ENCODE measurements at places on chromosomes 5 and 9.

DNA sequence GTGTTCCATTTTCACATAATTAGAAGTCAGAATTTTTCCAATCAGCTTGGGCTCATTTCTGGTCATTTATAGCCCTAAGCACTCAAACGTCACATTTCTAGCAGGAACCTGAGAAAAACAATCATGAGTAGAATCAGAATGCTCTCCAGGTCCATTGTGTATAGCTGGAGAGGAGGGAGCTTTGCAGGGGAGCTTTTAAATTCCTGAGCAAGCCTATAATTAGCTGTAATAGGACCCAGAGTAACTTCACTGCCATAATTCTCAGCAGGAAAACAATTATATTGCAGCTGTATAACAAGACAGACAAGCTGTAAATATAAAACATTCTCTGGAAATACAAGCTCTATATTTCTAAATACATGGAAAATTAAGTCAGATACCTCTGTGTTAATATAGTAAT, 637.6 kb upstream of the SGCD start:
- H3K27me3 ChIP-seq, result no peaks in the 10 kb centered on the region
- no peaks in the 10 kb centered on the region for H3K4me1 ChIP-seq
- H3K27ac ChIP-seq, result no peak overlapping the region

DNA sequence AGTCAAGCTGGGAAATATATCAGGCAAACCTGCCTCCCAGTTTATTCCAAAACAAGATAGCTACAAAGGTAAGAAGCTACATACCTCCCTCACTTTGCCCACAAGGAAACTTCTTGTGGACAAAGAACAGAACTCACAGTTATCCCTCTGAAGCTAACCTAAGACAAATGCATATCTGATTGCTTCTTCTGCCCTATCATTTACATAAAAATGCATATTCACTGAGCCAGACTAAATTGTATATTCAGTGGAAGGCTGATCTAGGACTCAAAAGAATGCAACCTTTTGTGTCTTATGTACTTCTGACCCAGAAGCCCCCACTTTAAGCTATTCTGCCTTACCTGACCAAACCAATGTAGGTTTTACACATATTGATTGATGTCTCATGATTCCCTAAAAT, 276.8 kb downstream of the HTR1A start:
- no peaks in the 10 kb centered on the region for H3K27me3 ChIP-seq
- DNase-seq, result no peak
- no peak overlapping the region for H3K4me3 ChIP-seq
- H3K36me3 ChIP-seq, result no peaks in the 10 kb centered on the region
- H3K27ac ChIP-seq, result no peak overlapping the region

- no peak for DNase-seq
- no peaks in the 10 kb centered on the region for H3K4me1 ChIP-seq
- no peak overlapping the region for H3K4me3 ChIP-seq
- H3K36me3 ChIP-seq, result no peaks in the 10 kb centered on the region
- H3K27me3 ChIP-seq, result no peaks in the 10 kb centered on the region
- H3K27ac ChIP-seq, result no peak overlapping the region
Measured at GRCh38 chr5:129653057-129653375, 94.9 kb upstream of the MINAR2 start.

- H3K27me3 ChIP-seq, result peaks cover 40% of the 10 kb centered on the region
- no peaks in the 10 kb centered on the region for H3K36me3 ChIP-seq
- no peaks in the 10 kb centered on the region for H3K4me1 ChIP-seq
- H3K4me3 ChIP-seq, result no peak within 1 kb of the TSS
- H3K27ac ChIP-seq, result no peak within 1 kb of the TSS
Measured at GRCh38 chr5:64505769-64506566, at the start of gene RGS7BP. RGS7BP (plus strand) TSS chr5:64506015; CDS start chr5:64506625, 610 bp downstream.

DNA sequence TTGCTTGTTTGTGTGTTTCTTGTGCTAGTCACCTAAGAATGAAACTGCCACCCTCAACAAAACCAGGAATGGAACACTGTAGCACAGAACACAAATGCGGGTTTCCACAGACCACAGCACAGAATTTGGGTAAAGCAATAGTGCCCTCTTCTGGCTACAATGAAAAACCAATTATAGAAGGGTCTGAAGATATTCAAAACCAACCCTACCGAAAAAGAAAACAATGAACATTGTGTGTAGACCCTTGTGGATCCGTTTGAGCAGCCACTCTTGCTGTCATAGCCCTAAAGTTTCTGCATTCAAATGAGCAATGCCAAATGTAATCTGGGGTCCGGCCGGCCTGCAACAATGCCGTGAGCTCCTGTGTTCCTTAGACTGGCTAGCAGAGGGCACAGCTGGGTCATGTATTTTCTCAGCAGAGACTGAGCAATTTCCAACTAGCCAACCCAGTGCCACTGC, 8.3 kb upstream of the ENC1 start:
- no peak overlapping the region for H3K27ac ChIP-seq
- no peak overlapping the region for H3K4me3 ChIP-seq
- no peaks in the 10 kb centered on the region for H3K36me3 ChIP-seq
- no peaks in the 10 kb centered on the region for H3K27me3 ChIP-seq

DNA sequence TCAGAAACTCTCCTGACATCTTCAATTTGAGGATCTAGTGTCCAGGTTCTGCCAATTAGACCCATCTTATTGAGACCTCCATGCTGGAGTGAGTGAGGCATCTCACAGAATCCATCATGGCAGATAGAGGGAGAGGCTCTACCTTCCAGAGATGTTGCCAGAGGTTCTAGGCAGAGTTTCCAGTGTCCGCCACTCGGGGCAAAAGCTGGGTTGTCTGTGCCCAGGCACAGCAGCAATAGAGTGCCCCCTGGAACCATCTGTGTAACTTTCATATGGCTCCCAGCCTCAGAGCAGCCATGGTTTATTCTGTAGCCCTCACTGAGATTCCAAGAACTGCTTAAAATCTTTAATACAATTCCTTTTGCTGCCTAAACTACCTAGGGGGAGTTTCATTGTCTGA, 16.6 kb upstream of the CCDC112 start:
- no peaks in the 10 kb centered on the region for H3K4me1 ChIP-seq
- no peaks in the 10 kb centered on the region for H3K36me3 ChIP-seq
- no peak overlapping the region for H3K4me3 ChIP-seq
- peaks cover 3% of the 10 kb centered on the region for H3K27me3 ChIP-seq
- DNase-seq, result no peak

DNA sequence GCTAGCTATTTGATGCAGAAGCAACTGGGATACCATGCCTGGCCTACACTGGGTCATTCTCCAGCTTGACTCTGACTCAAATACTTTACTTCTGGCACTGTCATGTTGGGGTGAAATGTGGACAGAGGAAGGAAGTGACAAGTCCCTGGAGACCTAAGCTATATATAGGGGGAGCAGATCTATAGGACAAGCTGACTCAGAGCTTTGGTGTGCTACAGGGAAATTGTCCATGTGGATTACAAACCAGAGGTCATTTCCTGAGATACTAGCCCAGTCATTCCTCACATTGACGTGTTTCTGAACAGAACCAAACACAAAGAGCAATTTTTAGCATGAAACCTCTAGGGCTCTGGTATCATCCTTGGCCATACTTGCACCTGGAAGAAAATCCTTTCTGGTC, 531.6 kb upstream of the CLINT1 start:
- no peaks in the 10 kb centered on the region for H3K27me3 ChIP-seq
- H3K27ac ChIP-seq, result no peak overlapping the region
- H3K4me3 ChIP-seq, result no peak overlapping the region
- H3K4me1 ChIP-seq, result no peaks in the 10 kb centered on the region

- H3K27me3 ChIP-seq, result no peaks in the 10 kb centered on the region
- H3K4me1 ChIP-seq, result no peaks in the 10 kb centered on the region
- H3K27ac ChIP-seq, result no peak overlapping the region
- no peak overlapping the region for H3K4me3 ChIP-seq
Measured at GRCh38 chr9:112836394-112836793, 54.3 kb downstream of the SLC46A2 start.

GRCh38 chr5:86546044-86546443, 71.7 kb upstream of the COX7C start:
- H3K4me1 ChIP-seq, result no peaks in the 10 kb centered on the region
- no peaks in the 10 kb centered on the region for H3K36me3 ChIP-seq
- no peaks in the 10 kb centered on the region for H3K27me3 ChIP-seq
- no peak overlapping the region for H3K4me3 ChIP-seq
- no peak overlapping the region for H3K27ac ChIP-seq

GRCh38 chr9:97933297-97933998, 4.5 kb downstream of the HEMGN start:
- H3K4me3 ChIP-seq, result no peak overlapping the region
- no peak overlapping the region for H3K27ac ChIP-seq
- no peaks in the 10 kb centered on the region for H3K27me3 ChIP-seq
- no peaks in the 10 kb centered on the region for H3K36me3 ChIP-seq
- no peak for DNase-seq

DNA sequence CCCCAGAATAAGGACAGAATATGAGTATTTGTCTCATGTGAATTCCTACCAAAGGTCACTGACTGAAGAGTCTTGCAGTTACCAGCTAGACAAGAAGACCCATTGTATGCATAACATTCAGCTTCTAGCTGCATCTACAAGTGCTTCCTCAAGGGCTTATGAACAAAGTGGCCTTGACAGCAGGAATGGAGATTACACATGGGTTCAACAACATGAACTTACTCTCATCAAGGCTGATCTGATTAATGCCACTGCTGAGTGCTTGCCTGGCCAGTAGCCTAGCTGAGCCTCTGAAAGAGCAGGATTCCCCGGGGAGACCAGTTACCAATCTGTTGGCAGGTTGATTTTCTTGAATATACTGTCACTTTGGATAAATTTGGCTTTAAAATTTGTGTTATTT, 76.7 kb upstream of the CHD1 start:
- no peaks in the 10 kb centered on the region for H3K27me3 ChIP-seq
- H3K36me3 ChIP-seq, result no peaks in the 10 kb centered on the region
- no peak for DNase-seq
- no peak overlapping the region for H3K4me3 ChIP-seq
- no peaks in the 10 kb centered on the region for H3K4me1 ChIP-seq

DNA sequence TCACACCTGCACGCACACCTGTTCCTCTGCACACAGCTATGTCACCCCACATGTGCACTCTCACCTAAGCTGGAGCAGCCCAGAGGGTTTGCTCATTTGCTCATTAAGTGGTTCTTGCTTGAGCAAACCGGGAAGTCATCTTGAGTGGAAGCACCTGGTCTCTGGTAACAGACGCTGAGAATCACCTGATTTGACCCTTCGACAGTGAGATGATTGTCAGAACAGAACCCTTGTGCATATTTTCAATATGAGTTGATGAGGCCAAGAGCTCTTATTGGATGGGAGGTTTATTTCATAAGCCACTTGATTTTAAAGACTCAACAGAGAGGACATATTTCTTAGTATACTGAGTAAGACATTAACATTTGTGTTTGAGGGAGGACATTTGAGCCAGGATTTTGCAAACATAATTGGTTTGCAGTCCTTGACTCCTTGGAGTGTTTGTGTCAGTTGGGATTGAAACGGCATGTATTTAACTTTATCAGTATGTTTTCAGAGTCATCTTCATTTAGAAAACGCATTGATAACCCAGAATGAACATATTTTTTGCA, 22.1 kb upstream of the LPCAT1 start:
- H3K36me3 ChIP-seq, result no peaks in the 10 kb centered on the region
- H3K4me3 ChIP-seq, result no peak overlapping the region
- H3K27me3 ChIP-seq, result no peaks in the 10 kb centered on the region
- no peaks in the 10 kb centered on the region for H3K4me1 ChIP-seq
- no peak overlapping the region for H3K27ac ChIP-seq

DNA sequence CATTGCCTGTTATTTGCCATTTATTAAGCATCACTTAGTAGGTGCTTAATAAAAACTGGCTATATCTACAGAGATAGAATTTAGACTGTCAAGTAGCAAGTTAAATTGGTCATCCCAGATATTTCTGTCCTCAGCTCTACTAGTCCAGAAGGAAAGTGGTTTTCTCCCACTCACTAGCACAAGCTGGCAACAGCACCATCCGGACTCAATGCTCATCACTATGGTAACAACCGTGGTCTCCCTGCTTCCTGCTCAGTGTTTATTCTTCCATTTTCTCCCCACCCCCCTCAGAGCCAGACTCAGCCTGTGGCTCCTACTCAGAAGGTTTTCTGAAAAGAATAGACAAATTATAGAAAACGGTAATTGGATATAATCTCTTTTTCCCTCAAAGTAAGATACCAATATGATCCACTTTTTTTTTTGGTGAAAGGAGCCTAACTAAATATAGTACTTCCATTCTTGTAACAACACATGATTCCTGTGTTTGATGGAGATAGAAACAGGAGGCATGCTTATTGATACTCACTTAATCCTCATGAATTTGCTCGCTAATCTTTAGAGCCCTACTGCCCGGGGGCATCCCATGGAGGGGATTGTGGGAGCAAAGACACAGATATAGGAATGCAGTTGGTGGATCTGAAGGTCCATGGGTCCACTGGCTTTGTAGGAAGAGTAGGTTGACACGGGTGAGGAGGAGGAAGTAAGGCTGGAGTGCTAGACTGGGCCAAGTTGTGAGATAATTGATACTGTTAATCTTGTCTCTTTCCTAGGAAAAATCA, 191.4 kb downstream of the MAN2A1 start:
- no peak overlapping the region for H3K27ac ChIP-seq
- H3K27me3 ChIP-seq, result no peaks in the 10 kb centered on the region
- DNase-seq, result no peak
- H3K4me1 ChIP-seq, result peaks cover 2% of the 10 kb centered on the region
- no peaks in the 10 kb centered on the region for H3K36me3 ChIP-seq
- no peak overlapping the region for H3K4me3 ChIP-seq

DNA sequence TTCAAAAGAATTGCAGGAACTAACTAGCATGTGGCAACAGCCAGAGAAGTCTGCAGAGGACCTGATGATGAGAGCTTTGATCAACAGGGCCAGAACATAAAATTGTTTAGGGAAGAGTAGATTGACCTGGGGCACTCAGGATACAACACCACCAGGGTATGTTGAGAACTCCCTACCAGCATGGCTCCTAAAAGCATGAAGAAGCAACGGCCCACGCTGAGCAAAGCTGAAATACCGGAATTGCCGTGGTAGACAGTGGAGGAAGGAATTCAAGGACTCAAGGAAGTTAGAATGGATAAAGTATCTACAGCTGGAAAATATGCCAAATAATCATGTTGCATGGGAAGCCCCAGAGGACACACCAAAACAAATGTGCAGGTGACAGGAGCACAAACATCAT, 31.6 kb downstream of the DROSHA start:
- no peak for DNase-seq
- H3K27me3 ChIP-seq, result no peaks in the 10 kb centered on the region
- no peaks in the 10 kb centered on the region for H3K4me1 ChIP-seq
- no peak overlapping the region for H3K4me3 ChIP-seq
- peaks cover 98% of the 10 kb centered on the region for H3K36me3 ChIP-seq

DNA sequence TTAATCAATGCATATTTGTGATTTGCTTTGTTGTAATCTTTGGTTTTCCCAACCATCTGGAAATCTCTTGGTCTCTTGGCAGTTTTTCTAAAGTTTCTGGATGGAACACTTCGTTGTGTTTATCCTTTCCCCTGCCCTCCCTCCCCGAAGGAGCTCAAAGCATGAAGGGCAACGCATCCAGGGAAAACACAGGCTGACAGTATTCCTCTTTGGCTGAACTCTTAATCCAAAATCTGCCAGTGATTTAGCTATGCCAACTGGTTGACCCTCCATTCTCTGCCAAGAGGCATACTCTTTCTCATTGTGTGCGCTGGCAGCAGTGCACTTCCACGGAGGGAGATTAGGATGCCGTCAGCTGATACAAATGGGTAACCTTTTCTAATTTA, 20.5 kb downstream of the ZBTB34 start:
- peaks cover 38% of the 10 kb centered on the region for H3K36me3 ChIP-seq
- no peak for DNase-seq
- H3K4me1 ChIP-seq, result peaks cover 11% of the 10 kb centered on the region
- no peak overlapping the region for H3K4me3 ChIP-seq
- no peaks in the 10 kb centered on the region for H3K27me3 ChIP-seq

Data from CD4-positive, alpha-beta T cell (primary cell).